Activated CD4-positive, alpha-beta T cell treated with anti-CD3 and anti-CD28 coated beads, Interleukin-2, amount 50 U/mL, for 1 hour (primary cell): ENCODE measurements at places on chromosomes 1 and 21.

GRCh38 chr21:36422279-36423098 lies 37.3 kb downstream of the CHAF1B start:
- DNase-seq = peak; percentile 8

DNA sequence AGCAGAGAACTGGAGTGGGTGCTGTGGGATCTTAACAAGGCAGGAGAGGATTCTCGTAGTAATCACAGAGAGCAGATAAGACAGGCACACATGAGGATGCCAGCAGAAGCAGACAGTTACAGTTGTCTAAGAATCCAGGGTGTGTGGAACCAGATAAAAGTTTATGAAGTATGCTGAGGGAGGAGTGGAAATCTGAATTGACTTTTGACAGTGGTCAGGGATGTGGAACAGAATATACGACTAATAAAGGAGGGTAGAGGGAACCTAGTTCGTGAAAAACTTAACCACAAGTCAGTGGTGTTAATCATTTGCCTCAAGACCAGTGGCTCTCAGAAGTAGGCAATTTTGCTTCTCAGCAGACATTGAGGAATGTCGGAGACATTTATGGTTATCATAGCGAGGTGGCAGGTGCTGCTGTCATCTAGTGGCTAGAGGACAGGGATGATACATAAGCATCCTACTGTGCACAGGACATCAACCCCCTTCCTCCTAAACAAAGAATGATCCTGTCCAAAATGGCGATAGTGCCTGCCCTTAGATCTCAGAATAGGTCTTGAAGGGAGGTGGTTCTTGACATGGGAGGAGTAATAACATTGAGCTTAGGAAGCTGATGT lies 3.0 kb downstream of the LRRC8D start:
- DNase-seq = no peak

GRCh38 chr21:46153247-46154154 lies 1.9 kb downstream of the FTCD start:
- DNase-seq = peak; percentile 47

- DNase-seq = no peak
These were observed 31.1 kb downstream of the CNST start for GRCh38 chr1:246597340-246597739.

DNA sequence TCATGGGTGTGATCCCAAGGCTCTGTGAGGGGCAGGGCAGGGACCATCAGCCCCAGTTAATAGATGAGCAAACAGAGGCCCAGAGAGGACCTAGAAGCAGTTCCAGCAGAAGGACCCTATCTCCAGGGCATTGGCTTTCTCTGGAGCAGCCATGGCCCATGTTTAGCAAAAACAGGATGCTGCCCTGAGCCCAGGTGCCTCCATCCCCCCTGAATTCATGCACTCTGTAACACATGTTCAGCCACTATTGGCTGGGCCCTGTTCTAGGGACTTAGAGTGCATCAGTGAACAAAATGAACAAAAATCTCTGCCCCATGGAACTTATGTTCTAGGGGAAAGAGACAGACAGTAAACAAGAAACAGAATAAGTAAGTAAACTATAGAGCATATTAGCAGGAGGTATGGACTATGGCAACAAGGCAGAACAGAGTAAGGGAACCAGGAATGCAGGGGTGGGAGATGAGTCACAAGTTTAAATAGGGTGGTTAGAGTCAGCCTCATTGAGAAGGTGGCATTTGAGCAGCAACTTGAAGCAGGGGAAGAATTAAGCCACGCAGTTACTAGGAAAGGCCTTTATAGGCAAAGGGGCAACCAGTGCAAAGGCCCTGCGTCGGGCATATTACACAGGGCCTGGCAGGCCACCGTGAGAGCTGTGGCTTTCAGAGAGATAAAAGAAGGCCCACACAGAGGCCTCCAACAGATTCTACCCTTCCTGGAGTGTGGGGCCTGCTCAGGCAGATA lies 185.9 kb upstream of the EDN2 start:
- no peak for DNase-seq

- no peak for DNase-seq
These were observed 2.8 kb downstream of the S100A10 start for GRCh38 chr1:151990856-151991198.

DNA sequence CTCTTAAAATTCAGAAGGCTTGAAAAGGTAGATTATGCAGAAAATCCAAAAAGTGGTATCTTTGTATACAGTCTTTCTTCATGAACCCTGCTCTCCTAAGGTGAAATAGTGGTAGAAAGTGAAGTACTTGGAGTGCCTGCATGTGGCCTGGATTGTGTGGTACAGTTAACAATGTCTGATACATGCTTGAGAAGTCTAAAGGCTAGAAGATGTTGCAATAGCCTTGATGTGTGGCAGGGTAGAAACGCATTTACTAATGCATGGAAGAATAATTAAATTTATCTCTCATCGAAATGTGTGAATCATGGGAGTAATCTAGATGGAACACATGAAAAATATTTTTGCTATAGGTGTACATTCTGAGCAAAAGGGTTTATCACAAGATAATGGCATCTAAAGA lies 1632.3 kb upstream of the B3GALT2 start:
- no peak for DNase-seq

DNA sequence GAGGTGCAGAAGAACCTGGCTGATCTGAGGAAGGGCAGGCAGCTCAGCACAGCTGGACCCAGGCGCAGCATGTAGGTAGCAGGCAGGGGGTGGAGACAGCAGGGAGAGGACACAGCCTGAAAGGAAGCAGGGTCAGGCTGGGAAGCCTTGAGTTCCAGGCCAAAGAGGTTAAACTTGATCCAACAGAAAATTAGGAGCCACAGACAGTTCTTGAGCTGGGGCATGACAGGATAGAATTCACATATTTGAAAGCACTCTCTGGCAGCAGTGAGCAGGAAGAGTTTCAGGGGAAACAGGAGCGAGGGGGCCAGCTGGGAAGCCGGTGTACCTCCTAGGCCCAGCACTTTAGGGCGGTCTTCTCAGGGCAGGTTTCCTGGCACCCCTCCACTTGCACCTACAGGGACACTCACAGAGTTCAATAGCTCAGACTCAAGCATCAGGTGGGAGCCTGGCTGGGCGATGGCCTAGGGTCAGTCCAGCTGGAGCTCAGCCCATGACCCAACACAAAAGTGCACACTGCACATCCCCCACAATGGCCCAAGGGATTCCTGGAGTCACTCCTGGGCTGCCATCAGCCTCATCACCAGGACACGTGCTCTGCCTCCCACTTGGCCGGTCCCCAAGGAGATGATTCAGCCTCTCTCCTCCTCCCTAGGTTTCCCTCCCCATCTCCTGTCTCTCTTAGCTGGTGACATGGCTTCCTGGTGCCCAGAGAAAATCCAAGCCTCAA lies 22.7 kb downstream of the MATN1 start:
- DNase-seq = no peak

GRCh38 chr1:15192916-15193550 lies 39.5 kb downstream of the TMEM51 start:
- no peak for DNase-seq

DNA sequence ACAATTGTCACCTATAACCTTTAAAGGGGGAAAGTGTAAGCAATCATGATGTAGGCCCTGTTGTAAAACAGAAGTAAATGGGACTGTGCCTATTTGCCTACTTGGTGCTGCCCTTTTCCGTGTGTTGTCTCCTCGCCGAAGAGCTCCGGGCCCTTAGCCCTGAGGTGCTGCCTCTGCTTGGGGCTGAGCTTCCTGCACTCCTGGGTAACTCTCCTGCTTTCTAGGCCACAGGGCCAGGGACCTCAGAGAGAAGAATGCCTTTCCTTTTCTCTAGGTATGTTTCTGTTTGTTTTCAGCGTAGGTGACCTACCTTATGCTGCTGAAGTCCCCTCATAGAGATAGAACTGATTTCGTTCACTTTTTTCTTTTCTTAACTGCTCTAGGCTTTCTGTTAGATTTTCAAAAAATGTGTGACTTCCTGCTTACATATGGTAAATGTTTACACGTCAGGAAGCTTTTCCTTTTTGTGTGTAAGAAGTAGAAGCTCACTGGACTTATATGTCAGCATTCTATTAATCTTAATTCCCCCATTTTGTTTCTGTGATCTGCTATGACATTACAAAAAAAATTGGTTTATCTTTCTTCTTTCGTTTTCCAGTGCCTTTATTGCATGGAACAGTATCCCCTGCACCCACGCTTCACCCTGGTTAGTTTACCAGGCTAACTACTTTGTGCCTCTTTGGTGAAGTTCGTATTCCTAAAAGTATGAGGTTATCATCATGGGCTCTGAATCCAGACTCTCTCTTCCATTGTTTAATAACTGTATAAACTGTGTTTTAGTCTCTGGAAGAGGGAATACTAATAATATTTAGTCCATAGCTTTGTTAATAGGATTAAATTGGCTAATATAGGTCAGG lies 61.7 kb downstream of the ITSN1 start:
- DNase-seq = no peak

DNA sequence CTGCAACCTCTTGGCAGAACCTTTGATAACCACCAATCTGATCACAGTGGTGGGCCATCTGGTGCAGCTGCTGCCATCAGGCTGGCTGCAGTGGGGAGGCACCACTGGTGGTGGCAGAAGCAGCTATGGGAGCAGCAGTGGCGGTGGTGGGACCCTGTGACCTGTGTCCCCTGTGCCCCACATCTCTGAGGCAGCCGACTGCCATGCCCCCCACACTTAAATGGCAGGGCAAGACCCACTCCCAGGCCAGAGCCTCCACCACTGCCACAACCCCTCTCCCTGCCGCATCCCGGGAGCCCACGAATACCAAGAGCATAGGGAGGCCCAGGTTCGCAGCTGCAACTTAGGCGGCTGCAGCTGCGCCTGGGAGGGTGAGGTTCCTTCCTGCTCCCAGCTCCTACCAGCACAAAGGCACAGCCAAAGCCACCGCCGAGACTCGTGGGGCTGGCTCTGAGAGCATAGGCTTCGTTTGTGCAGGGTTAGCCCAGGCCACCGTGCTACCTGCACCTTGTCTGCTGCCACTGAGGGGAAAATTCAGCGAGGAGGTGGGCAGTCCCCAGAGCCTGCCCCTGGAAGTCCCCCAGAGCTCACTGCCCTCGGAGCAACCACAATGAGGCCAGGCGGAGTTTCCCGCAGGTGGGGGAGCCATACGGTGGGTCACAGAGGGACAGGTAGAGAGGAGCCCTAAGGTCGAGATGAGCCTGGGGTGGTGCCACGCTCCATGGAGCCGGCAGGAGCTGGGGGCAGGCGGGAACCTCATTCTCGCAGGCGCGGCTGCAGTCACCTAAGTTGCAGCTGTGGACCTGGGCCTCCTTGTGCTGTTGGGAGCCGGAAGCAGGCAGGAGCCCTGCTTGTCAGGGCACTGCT lies 518.7 kb downstream of the RWDD3 start:
- DNase-seq = no peak

- no peak for DNase-seq
These were observed 70.0 kb upstream of the PTGS2 start for GRCh38 chr1:186750257-186750656.

DNA sequence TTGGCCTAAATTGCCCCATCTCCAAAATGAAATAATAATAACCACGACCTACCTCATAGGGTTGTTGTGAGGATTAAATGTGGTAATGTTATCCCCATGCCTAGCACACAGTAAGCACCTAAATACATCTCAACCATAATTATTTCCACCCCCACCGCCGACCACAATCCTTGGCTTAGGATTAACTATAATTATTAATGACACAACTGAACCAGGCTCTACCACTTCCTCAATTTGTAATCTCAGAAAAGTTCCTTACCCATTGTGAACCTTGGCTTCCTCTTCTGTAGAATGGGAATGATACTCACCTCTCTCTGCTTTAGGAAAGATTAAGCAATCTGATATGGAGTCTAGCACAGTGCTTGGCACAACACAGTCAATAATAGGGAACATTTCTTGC lies 44.3 kb upstream of the TACSTD2 start:
- DNase-seq = no peak

DNA sequence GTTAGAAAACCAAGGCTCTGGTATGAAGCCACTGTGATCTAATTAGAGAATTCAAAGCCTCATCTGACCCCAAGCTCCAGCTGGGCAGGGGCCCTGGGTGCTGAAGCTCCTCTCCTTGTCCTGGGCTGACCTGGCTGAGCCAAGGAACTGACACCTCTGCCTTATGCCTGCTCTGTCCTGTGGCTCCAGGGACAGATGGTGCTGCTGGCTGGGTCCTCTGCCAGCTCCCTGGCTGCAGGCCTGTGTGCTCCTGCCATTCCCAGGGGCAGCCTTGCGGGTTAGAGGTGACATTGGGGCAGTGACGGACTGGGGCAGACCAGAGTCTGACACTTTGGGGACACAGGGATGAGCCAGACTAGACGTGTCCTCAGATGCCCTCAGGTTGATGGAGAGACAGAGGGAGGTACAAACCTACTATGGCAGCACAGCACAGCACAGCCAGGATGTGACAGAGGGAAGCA lies 11.8 kb downstream of the ACOT11 start:
- DNase-seq = no peak

DNA sequence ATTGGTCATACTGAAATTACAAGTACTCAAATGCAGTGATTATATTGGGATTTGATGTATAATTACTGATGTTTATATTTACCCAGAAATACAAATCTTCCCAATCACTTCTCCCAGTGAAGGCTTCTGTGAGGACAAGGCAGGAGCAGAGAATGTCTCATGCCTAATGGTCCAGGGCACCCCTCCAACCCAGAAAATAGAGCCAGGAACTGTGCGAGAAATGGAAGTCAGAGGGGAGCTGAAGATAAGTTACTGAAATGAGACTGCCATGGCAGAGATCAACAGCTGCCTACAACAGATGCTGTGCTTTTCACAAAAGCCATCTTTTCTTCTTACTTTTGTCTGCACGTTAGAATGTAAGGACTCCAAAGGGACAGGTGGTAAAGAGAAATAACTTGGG lies 171.2 kb downstream of the TTLL7 start:
- DNase-seq = no peak

GRCh38 chr1:42456754-42457089 lies 379 bp downstream of the PPCS start:
- peak; percentile 53 for DNase-seq

DNA sequence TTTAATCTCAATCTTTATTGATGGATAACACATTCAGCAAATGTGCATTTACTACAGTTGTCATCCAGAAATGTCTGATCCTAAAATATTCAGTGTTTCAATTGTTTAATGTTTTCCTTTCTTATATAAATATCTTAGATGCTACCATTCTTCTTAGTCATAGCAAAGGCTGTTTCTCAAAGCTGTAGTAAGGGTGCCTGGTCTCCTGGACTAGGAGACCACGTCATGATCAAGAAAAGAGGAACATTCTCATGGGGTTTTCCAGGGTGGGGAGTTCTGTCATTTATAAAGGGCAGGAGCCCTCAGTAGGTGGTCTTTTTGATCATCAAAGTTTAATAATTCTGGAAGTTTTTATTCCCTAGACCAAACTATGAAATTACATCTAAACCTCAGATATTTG lies 292.8 kb downstream of the HMCN1 start:
- no peak for DNase-seq

- DNase-seq = no peak
These were observed 83.9 kb downstream of the ADAMTS1 start for GRCh38 chr21:26761174-26761915.
